Right lung (tissue), 10 donors: ENCODE measurements at places on chromosomes 1 and 21. TPM values are rescaled to one million over a fixed set of nuclear protein-coding genes. Genes with fewer than 3 reads are reported as not detected.

GRCh38 chr21:45454926-45455673 lies 50.1 kb downstream of the COL18A1 start:
- peak; percentile 47 for DNase-seq

DNA sequence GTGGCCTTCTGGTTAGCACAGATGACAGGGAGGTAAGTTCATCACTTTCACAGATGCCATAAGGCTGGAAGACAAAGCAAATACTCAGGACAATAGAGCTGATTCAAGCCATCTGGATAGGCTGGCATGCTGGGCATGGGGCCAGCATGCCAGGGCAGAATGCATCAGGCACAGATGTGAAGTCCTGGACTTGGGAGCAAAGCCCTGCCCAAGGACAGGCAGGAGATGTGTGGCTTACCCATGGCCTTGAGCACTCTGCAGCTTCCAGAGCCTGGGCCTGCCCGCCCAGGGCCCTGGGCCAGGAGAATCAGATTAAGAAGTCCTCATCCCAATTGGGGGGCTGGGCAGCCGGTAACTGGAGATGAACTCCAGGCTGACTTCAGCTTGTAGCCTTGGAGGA lies 135.7 kb upstream of the ZC3H12A start:
- no peak for DNase-seq

- no peak for DNase-seq
Observed at GRCh38 chr1:170556917-170557316, 25.0 kb downstream of the GORAB start.

- DNase-seq = no peak
Observed at GRCh38 chr1:63929106-63929478, 155.3 kb downstream of the ROR1 start.

- DNase-seq = no peak
Observed at GRCh38 chr1:165416876-165417275, 28.1 kb downstream of the RXRG start.

TRIM58 gene
- 5.1 TPM for polyA plus RNA-seq

ZNF683 gene
- polyA plus RNA-seq = 0.14 TPM

IQGAP3 gene
- polyA plus RNA-seq = 9.7 TPM

RBBP5 gene
- polyA plus RNA-seq = 20.4 TPM
